ENCODE measurements at places on chromosomes 1 and 21.
A peak's percentile ranks its signal among the peaks of the same experiment; 100 is the strongest.

GRCh38 chr1:236204656-236205055 is 62.3 kb downstream of the GPR137B start:
- DNase-seq, result peak; percentile 36

- DNase-seq, result no peak
These were observed 32.9 kb upstream of the MED18 start for GRCh38 chr1:28295936-28296335.

DNA sequence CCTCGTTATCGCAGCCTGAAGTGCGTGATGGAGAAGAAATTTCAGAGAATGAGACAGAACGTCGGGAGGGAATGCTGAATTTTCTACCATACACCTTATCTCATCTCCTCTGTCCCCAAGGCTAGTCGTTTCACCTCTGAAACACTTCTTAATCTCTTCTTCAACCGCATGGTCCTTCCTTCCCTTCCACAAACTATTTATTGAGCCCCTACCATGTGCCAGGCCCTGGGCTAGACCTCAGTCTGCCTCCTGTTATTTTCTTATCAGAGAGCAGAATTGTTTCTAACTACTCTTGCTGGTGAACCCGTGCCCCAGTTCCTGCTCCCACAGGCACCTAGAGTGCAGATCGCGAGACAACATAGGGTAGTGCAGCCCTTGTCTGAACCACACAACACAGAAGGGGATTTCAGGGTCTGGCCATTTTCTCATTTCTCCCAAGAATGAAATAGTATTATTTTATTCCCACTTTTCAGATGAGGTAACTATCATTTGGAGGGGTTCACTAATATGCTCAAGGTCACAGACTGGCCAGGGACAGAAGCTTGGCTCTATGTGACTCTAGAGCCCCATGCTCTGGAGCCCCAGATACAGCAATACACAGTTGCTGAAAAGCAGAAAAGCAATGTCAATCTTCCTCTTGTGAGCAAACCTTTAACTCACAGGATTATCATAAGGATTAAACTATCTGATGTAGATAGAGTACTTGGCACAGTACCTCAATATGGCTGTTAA is 598 bp upstream of the ADIPOR1 start:
- DNase-seq, result no peak

DNA sequence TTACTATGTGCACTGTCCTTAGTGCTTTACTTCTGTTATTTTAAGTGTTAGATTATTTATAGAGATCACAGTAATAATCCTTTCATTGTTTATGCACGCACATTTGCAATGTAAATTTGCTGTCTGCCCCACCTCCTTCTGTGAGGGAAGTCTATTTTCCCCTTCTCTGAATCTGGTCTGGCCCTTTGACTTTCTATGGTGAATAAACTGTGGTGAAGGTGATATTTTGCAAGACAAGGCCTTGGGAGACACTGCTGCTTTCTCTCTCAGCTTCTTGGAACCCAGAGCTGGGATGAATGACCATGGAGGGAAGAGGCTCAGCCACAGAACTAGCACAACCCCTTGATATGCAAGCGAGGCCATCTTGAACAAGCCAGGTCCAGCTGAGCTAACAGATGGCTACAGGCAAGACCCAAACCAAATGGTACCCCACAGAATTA is 156.3 kb downstream of the ST6GALNAC3 start:
- DNase-seq, result no peak

- DNase-seq, result peak; percentile 69
These were observed 5.3 kb downstream of the AKNAD1 start for GRCh38 chr1:108851567-108851966.

- DNase-seq, result no peak
These were observed 438.5 kb upstream of the PLXNA2 start for GRCh38 chr1:208682664-208683013.

DNA sequence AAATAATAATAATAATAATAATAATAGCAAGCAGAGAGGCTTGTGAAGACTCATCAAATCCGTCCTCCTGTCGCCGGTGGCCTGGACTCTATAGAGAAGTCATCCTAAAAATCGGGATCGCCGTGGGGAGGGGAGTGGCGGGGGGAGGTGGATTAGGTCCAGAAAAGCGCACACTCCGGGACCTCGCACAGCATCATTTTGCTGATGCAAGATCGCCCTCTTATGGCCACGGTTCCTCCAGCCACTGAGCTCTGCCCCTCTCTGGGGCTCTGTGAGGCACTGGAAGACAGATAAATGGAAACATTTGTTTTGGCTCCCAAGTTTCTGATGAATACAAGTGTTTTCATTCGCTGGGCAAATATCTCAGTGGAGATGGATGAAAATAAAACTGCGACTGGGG is 612.0 kb downstream of the MATN1 start:
- peak; percentile 52 for DNase-seq

- DNase-seq, result no peak
These were observed 2.1 kb downstream of the HEYL start for GRCh38 chr1:39637361-39637760.

- DNase-seq, result no peak
These were observed 268.1 kb downstream of the GRIK1 start for GRCh38 chr21:29671728-29672127.

DNA sequence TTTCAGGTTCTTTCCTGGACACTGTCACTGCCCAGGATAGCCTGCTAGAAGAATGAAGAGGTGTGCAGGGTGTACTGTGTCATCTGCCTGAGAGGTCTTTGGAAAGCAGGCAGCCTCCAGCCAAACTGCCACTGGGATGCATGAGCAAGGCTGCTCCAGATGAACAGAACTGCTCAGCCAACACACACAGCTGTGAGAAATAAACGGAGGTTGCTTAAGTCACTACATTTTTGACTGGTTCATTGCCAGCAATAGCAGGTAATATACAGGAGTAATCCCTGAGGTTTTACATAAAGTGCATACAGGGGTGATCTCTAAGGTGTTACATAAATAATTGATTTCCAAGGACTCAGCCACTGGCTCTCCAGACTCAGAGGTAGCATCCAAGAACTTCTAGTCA is 516.9 kb downstream of the BRINP3 start:
- DNase-seq, result no peak

- DNase-seq, result peak; percentile 41
These were observed 13.6 kb downstream of the IPO9 start for GRCh38 chr1:201842472-201843027.

All from iris pigment epithelial cell (primary cell).